NCI-H1048 (cell line): ENCODE measurements at places on chromosomes 7 and 10.

DNA sequence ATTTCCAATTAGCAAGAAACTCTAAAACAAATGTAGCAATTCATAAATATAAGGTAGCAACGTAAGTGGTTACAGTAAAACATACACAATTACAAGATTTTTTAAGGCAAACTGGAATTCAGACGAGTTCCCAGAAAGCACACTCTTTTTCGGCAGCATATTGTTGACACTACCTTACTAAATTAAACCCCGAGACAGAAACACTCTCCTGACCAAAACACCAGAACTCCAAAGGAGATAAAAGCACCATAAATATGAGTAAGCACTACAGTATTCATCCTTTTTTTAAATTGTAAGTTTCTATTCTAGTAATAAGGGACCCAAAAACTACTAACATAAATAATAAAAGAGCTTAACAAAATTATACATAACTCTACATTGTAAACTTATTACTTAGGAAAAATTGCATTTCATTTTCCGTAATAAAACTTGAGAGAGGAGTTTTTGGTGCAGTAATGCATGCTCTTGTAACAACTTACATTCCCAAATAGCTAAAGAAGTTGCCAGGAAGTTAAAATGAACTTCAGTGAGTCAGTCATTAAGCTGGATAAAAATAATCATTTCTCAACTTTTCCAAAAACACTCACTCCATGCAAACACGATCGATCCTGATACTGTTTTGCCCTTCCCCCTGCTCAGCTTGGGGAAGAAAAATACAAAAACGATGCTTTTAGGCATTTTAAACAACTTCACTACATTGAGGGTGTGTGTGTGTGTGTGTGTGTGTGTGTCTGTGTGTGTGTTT, 2.0 kb downstream of the PIP4K2A start:
- DNase-seq: no peak

DNA sequence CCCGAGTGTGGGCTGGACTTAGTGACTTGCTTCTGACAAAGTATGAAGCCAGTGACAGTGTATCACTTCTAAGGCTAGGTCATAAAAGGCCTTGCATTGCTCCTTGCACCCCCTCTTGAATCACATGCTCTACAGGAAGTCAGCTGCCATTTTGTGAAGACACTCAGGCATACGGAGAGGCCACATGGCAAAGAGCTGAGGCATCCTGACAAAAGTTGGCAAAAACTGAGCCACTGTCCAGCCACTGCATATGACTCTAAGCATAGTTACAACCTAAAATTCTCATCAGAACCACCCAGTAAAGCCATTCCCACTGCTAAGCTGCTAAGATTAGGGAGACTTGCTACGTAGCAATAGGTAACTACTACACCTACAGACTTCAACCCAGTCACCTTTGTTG, 18.6 kb downstream of the COBL start:
- no peak for DNase-seq

DNA sequence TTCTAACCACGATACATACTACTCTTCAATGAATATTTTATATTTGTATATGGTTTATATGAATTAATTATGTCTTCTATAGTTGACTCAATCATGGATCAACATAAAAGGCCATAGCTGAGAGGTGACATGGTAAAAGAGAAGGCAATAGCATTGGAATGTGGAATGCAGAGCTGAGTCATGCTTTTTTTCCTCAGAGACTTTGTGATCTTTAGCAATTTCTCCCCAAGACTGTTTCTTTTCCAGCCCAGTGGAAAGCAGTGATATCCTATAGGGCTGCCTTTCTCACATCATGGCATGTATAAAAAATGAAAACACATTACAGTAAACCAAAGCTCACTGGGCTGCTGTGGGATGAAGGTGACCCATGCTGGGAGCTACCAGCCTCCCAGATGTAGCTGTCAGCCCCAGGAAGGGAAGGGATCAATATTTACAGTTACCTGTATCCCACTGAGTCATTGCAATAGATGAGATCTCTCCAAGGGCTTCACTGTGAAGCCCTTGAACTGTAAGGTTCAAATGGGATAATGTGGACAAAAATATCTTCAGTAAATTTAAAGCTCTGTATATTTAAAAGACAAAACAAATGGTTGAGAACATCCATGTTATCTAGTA, 30.2 kb downstream of the SLC39A12 start:
- no peak for DNase-seq

- no peak for DNase-seq
These were observed 37.7 kb upstream of the R3HCC1L start for GRCh38 chr10:98096731-98097130.

DNA sequence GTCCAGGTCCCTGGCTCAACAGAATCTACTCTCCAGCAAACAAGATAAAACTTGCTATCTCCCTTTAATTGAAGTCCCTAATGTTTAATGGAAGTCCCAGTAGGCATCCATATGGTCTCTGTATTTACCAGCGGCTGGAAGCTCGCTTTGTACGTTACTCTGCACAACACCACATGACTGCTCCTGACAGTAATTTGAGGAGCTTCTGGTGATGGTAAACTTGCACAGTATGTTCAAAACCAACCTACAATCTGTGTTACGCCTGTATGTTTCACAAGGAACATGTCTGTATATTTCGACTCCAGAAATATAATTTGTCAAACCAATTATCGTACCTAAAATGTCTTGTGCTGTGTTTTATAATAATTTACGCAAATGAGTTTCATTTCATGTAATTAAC, 4.4 kb upstream of the TECPR1 start:
- DNase-seq: no peak

DNA sequence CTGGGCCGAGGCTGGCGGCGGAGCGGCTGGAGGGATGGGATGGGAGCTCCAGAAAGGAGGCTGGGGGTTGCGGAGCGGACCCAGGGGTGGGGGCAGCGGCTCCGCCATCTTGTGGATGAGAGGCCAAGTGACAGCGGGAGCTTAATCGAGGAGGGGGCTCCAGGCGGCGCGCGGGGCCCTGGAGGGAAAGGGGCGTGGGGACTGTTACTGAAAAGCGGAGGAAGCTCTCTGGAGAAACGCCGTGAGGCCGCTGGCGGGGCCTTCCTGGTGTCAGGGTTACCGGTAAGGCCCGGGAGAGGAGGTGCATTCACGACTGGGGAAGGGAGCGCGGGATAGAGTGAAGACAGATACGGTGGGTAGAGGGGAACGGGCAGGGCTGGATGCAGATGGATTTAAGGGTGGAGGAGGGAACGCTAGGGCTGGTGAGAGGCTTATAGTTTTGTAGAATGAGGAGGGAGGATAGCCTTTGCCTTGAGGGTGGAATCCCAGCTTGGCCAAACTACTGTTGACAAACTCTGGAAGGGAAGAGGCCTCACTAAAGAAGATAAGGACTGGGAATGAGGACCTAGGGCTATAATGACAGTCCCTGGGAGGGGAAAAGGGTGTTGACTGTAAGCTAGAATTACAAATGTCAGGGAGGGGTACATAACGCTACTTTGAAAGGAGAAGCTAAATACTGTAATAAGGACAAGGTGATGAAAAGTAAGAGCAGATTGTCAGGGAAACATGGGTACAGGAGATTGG, 535 bp downstream of the BTRC start:
- DNase-seq: no peak

GRCh38 chr7:143384661-143385631, 3.8 kb downstream of the ZYX start:
- DNase-seq: no peak

DNA sequence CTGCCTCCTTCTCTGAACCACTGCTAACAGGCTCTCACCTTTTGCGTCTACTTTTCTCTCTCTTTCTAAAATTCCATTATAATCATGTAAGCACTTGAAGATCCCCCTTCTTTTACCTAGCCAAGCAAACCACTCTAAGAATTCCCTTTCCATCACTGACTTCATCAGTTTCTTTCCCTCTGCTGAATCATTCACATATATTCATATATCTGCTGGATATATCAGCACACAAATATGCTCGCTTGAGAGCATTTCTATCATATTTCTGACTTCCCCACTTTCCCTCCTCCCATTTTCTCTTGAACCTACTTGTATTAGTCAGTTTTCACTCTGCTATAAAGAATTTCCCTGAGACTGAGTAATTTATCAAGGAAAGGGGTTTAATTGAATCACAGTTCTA, 84.2 kb upstream of the LRRN3 start:
- no peak for DNase-seq

- no peak for DNase-seq
These were observed 22.6 kb downstream of the CYP2C18 start for GRCh38 chr10:94706089-94706488.

GRCh38 chr7:49324040-49324439, 399.7 kb downstream of the CDC14C start:
- DNase-seq: no peak

DNA sequence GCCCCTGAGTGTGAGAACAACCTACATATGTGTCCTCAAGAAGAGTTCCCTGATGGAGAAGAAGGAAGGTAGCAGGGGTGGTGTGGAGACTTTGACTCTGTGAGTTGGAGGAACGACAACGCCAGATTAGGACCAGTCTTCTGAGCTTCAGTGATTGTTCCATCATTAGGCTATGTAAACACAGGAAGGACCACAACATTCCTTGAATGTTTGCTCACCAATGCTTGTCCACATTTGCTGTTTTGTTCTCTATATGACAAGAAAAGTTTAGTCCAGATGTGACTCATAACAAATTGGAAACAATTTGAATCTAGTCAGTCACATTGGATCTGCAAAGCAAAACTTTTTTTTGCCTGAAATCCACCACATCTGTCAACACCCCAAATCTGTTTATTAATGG, 62.7 kb downstream of the ENTPD1 start:
- DNase-seq: no peak

- DNase-seq: no peak
These were observed 47.3 kb upstream of the GATAD1 start for GRCh38 chr7:92400013-92400412.

GRCh38 chr10:133527771-133528271, 658 bp downstream of the CYP2E1 start:
- DNase-seq: no peak
